ENCODE measurements at places on chromosomes 3 and 15.

DNA sequence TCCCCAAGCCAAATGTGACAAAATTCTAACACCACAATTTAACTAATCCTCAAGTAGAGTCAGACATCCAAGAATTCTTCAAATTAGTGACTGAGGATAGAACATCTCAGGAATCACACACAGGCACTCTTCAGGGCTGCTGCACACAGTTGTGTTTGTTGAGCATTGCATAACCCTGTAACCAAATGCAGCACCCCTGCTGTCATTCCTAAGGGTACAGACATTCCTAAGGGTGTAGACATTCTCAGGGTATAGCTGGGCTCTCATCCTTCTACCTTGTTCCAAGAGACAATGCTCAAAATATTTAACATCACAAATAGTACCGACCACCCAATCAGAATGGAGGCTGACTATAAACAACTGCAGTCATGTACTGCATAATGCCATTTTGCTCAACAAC is 107.1 kb upstream of the UBE2E2 start:
- no peak for DNase-seq

DNA sequence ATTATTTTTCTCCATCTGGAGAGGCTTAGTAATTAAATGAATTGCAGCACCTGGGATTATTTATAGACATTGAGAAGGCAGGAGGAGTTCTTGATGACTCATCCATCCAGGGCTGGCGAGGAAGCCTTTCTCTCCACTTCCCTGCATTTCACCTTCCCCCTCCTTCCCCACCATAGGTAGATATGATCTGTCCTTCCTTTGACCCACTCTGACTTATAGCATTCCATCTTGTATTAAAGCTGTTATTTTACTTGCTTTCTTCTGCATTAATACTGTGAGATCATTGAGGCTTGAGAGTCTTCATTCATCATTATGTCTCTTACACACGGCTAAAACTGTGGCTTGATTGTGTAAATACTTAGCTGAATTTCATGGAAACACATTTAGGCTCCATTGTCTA is 288.8 kb downstream of the FEZF2 start:
- DNase-seq: no peak

- DNase-seq: no peak
Measured at GRCh38 chr15:55937040-55937439, 56.4 kb downstream of the NEDD4 start.

GRCh38 chr3:44835684-44836083 is 26.0 kb upstream of the TMEM42 start:
- DNase-seq: no peak

- no peak for DNase-seq
Measured at GRCh38 chr3:185188816-185189215, 36.0 kb upstream of the C3orf70 start.

- no peak for DNase-seq
Measured at GRCh38 chr15:51623386-51623938, 891 bp upstream of the DMXL2 start.

DNA sequence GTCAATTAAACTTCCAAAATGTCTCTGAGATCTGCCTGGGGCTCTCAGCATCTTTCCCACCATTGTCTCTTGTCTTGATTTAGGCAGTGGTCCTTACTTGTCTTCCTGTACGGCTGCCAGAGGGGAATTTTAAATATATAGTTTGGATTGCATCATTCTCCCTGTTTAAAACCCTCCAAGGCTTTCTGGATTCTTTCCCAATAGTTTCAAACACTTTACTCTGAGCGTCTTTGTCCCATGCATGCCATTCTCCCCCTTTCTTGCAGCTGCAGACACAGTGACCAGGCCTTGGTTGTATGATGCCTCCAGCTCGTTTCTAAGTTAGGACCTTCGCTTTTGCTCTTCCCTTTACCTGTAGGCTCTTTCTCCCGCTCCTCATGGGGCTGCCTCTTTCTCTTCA is 323.3 kb upstream of the CTNNB1 start:
- no peak for DNase-seq

GRCh38 chr3:27644941-27645340 is 77.2 kb downstream of the EOMES start:
- no peak for DNase-seq

DNA sequence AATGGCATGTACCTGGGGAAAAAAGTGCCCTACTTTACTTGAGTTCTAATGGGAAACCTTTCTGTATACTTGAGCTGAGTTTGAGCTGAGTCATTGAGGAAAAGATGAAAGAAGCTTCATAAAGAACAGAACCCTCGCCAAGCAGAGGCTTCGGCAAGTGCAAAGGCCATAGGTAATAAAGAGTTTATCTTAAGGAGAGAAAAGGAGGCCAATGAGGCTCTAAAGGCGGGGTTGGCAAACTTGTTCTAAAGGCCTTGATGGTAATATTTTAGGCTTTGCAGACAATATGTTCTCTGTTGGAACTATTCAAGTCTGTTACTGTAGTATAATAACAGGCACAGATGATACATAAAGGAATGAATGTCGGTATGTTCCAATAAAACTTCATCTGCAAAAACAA is 17.6 kb upstream of the TRAT1 start:
- no peak for DNase-seq

GRCh38 chr15:46892621-46893160 is 824.6 kb upstream of the SEMA6D start:
- DNase-seq: no peak

DNA sequence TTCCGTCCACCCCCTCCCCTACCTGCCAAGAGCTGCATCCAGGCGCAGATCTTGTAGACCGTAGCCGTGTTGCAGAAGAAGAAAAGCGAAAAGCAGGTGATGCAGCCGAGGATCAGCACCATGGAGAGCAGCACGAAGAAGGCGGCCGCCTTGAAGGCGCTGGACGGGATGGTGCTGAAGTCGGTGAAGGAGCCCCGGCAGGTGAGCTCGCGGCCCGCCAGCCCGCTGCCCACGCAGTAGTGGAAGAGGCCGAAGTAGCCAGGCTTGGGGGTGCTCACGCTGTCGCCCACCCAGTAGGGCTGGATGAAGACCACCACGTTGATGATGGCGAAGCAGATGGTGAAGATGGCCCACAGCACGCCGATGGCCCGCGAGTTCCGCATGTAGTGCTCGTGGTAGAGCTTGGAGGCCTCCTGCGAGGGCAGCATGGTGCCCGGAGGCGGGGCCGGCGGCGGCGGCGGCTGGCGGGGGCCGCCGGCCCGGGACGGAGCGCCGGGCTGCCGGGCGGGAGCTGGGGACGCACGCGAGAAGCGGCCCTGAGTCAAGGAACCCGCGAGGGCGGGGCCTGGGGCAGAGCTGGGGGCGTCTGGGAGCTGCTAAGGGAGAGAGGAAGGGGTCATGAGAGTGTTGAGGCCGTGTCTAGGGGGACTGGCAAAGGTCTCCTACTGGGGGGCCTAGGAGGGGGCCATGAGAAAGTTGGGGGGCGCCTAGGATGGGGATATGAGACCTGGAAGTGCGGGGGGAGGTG is 1.2 kb downstream of the LHFPL4 start:
- no peak for DNase-seq

DNA sequence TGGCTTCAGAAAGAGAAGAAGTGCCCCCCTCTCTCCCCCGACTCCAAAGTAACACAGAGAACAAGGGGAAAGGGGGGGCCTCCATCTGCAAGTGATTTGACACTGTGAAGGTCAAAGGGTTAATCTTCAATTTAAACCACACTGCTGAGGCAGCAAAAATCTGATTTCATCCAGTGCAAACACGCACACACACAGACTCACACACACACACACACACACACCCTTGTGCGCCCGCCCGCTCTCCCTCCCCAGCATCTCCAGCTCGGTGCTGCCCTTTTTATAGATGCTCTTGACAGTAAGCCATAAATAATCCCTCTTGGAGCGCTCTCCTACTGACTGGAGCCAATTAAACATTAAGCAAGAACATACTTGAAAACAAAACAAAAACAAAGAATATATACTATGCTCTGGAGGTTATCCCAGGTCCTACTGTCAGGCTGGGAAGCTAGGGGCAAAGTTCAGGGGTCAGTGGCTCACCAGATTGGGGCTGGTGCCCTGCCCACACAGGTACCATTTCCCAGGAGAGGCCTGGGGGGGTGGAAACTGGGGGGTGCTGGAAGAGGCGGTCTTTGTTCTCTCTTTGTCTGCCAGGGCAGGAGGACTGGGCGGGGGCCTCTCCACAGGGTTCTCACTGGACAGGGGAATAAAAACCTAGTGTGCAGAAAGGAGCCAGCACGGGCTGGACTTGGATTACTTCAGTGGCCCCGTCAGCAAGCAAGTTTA is 16.3 kb downstream of the BMF start:
- no peak for DNase-seq

DNA sequence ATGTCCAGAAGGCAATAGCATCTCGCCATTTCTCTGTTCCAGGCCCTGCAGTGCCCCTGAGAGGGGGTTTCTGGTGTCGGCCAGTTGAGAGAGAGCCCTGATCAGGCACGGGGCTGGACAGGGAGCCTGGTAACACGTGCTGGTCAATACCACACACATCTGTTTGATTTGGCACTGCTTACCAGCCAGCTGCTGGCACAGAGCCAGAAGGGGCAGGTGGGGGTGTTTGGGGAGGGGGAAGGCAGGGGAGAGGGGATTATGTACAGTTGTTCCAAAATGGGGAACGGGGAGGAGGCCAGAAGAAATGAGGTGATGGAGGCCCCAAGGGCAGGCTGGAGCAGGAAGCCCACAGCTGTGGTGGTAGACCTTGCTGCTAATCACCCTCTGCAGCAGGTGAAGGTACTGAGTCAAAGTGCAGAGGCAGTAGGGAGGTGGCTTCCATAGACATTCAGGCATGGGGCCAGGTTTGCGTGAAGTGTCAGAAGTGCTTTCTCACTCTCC is 153.5 kb upstream of the LPP start:
- no peak for DNase-seq

DNA sequence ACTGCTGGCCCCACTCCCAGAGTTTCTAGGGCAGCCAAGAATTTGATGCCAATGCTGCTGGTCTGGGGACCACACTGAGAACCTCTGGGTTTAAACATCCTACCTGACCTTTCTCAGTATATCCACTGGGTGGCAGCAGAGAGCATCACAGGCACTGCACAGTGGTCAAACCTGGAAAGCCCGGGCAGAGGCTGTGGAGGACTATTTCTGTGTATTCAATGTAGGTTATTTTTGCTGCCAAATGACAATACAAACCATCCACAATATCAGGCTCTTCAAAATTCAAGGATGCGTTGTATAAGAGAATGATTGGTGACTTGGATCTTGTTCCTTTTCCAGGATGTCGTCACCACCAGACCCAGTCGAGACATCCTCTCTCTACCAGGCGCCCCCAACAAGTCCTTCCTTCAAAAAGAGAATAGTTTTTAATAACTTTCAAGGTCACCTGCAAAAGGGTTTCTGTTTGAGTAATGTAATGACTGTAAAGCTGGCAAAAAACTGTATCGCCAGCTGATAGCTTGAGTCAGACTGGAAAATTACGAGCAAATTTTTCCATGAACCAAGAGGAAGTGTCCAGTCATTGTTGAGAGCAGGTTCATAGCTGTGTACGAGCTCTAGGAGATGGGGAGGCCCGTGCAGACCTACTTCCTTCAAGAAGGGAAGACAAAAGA is 30.5 kb upstream of the MYZAP start:
- DNase-seq: peak; percentile 56

- DNase-seq: no peak
Measured at GRCh38 chr15:63447017-63447676, 57.2 kb upstream of the USP3 start.

- no peak for DNase-seq
Measured at GRCh38 chr15:88835646-88836045, 32.4 kb downstream of the ACAN start.

- no peak for DNase-seq
Measured at GRCh38 chr3:54046641-54047214, 75.6 kb upstream of the CACNA2D3 start.

- no peak for DNase-seq
Measured at GRCh38 chr3:50112462-50112861, 23.7 kb downstream of the RBM5 start.

- DNase-seq: no peak
Measured at GRCh38 chr3:53616321-53616720, 121.9 kb downstream of the CACNA1D start.

DNA sequence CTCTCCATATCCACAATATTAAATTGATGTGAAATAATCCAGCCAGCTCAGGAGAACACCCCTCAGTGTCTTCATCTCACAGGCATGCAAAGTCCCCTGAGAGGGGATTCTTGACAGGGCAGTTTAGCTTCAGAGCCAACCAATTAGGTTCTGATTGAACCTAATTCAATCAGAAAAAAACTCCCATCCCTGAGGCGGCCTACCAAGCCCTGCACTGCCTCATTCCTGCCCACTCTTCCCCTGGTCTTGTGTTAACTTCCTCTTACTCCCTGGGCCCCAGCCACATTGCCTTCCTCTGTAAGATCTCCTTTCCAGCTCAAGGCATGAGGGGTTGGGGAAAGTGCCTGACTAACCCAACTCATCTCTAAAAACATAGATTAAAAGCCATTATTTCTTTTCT is 46.1 kb downstream of the FRMD4B start:
- no peak for DNase-seq

GRCh38 chr3:57078344-57078634 is 17.8 kb downstream of the SPATA12 start:
- DNase-seq: no peak

DNA sequence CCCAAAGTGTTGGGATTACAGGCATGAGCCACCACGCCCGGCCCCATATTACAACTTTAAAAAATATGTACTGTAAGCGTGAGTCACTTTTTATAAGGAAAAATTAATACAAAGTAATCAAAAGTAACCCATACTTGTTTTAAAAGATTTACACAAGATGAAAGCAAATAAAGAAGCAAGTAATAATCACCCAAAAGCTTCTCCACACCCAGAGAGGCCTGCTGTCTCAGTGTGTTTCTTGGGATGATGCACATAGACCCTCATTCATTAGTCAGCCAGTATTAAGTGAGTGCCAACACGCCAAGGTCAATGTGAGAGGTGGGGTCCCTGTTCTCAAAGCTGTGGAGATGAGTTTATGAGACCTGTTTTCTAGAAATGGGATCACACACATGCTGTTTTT is 12.0 kb downstream of the RPL32 start:
- DNase-seq: no peak

DNA sequence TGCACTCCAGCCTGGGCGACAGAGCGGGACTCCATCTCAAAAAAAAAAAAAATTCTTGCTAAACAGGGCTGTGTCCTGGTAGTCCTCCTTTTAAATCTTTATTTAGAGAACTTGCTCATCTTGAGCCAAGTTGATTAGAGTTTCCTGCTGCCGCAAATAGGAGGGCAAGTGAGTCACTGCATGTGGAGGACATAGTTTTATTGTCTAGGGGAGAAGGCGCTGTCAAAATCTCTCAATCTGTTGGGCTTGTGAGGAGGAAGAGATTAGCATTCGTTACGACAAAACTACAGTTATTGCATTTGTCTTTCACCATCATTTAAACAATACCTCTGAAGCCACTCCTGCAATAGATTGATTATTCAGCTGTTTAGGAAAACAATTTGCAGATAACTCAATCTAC is 11.5 kb downstream of the MUC4 start:
- no peak for DNase-seq

DNA sequence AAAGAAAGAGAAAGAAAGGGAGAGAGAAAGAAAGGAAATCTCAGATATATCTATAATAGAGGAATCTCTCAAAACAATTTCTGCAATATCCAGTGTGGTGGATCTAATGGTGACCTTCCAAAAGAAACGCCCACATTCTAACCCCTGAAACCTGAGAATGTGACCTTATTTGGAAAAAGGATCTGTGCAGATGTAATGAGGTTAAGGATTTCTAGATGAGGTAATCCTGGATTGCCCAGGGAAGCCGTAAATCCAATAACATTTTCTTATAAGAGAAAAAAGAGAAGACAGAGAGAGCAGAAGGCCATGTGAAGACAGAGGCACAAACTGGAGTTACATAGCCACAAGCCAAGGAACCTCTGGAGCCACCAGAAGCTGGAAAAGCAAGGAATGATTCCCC is 307.6 kb downstream of the ZBTB20 start:
- no peak for DNase-seq

GRCh38 chr3:45125550-45126026 is 20.6 kb downstream of the CDCP1 start:
- no peak for DNase-seq

GRCh38 chr3:2680236-2680635 is 429.9 kb downstream of the IL5RA start:
- DNase-seq: no peak

All from NK-92 treated with Interleukin-12 subunit alpha and Interleukin-12 subunit beta, amount 100 ng/mL, for 24 hours (cell line).